ENCODE measurements at places on chromosomes 4 and X.

GRCh38 chr4:93063325-93063724 lies 759.6 kb downstream of the GRID2 start:
- DNase-seq, result no peak

- no peak for DNase-seq
Measured at GRCh38 chr4:189385579-189385978, 555.1 kb upstream of the FRG1 start.

GRCh38 chr4:42609051-42609450 lies 47.9 kb downstream of the ATP8A1 start:
- no peak for DNase-seq

- DNase-seq, result no peak
Measured at GRCh38 chr4:146709956-146710355, 71.3 kb downstream of the POU4F2 start.

DNA sequence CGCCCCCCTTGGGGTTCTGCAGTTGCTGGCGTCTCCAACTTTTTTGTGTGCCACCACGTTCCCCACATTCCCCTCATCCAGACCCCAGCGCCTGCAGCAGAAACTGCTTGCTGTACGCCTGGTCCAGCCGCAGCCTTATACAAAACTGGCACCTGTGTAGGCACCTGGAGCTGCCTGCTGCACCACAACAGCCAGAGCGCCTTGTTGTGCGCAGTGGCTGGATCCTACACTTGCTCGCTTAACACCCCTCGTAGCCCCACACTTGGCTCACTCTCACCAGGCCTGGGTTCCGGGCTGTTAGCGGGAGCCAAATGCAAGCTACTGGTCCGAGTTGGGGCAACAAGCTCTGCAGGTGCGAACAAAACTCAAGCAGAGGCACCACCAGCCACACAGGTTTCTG lies 136.8 kb downstream of the TECRL start:
- no peak for DNase-seq

DNA sequence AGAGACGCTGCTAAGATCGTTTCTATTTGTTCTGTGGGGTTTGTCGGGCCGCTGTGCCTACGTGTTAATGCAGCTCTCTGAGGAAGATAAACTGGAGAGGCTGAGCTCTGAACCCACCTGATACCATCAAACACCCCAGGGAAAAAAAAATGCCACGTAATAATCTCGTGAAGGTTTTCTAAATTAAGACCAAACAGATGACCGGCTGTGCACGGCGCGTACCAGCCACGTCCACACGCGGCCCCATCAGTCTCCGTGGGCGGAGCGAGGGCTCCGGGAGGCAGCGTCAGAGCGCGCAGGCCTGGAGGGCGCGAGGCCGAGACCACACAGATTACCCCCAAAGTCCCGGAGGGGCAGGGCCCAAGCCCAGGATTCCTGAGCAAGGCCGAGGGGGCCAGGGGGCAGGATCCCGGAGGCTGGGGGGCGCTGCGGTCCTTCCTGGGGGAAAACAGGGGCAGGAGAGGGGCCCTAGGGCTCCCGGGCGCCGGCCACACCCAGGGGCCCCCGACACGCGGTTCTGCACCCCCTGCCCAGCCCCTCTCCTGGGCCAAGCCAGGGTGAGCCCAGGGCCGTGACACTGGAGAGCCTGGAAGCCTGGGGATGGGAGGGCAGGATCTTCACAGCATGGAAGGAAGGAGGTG lies 91.9 kb downstream of the FAM53A start:
- DNase-seq, result no peak
